ENCODE measurements at places on chromosomes 6 and 20.

GRCh38 chr6:2222275-2222842 lies 23.0 kb downstream of the GMDS start:
- peak; percentile 28 for DNase-seq

GRCh38 chr20:49505518-49505917 lies 23.1 kb upstream of the KCNB1 start:
- DNase-seq, result peak; percentile 82

- DNase-seq, result no peak
Observed at GRCh38 chr6:148697895-148698440, 48.9 kb upstream of the UST start.

GRCh38 chr6:16380220-16380809 lies 141.9 kb downstream of the GMPR start:
- no peak for DNase-seq

DNA sequence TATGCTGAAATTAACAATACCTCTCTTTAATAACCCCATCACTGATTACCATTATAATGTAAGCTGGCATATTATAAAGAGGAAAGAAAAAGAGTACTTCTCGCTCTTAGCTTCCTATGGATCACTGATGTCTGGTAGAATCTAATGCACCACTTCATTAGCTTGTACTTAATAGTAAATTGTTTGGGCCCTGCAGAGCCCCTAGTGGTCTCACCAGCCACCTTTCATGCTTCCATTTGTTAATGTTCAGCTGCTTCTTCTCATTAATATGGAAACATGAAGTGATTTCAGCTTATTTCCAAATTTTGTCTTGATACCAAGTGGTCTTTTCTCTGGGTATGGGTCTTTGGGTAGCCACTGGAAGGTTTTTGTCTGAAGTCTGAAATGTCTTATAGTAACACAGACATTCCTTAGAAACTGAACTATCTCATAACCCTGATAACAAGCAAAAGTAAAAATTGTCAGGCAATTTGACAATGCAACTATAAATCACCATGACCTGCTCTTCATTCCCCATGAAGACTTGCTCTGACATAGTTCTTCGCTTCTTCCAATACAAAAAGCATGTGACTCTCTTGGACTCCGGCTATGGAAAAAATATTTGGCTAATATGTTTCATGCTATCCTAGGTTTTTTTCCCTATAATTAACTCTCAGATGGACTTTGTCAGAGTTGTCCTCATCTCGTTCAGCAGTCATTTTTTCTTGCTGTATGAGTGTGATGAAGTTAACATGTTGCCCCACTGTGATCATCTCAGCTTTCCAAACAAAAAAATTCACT lies 395.8 kb upstream of the MARCKS start:
- DNase-seq, result no peak

DNA sequence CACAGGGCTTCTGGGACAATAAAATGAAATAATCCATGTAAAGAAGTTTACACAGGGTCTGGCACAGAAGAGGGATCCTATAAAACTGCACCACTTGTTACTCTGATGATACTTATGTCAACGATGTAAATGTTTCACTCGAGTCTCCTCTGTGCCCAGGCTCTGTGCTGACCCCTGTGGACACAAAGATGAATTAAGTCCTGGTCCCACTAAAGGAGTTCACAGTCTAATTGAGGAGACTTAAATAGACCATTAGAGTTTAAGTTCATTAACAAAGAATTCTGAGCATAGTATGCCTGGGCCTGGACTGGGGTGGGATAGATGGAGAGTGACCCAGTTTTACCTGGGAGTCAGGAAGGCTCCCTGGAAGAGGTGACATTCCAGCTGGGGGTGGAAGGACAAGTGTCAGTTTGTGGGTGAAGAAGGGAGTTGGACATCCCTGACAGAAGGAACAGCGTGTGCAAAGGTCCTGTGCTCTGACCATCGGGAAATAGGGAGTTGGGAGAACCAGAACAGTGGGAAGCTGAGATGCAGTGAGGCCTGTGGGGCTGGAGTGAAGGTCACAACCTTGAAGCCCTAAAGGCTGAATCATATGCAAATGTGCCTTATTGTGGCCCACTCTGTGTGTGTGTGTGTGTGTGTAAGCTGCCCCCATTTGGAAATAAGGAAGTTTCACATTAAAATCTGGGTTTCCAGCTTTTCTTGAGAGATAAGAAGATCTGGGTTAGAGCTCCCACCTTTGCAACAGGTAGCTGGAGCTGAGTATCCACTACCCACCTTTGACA lies 1.1 kb downstream of the OCSTAMP start:
- no peak for DNase-seq

- no peak for DNase-seq
Observed at GRCh38 chr20:19915111-19915798, 101.9 kb upstream of the NAA20 start.

- DNase-seq, result no peak
Observed at GRCh38 chr6:139872665-139873064, 498.2 kb upstream of the CITED2 start.

GRCh38 chr20:63633732-63634131 lies 6.8 kb upstream of the GMEB2 start:
- DNase-seq, result no peak

- DNase-seq, result no peak
Observed at GRCh38 chr6:4084444-4085331, 5.8 kb upstream of the FAM217A start.

DNA sequence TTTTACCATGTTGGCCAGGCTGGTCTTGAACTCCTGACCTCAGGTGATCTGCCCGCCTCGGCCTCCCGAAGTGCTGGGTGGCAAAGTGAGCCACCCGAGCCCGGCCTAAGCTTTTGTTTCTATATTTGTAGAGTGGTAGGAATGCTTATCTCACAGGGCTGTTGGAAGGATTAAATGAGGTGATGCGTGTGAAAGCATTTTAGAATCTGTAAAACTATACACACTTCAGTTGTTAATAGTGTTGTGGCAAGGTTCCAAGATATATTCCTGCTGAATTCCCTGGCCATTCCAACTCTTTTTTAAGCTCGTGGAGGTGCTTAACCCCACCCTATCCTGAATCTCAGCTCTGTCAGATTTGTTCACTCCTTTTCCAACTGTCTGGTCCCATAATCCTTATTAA lies 89.9 kb upstream of the AKIRIN2 start:
- peak; percentile 10 for DNase-seq

- DNase-seq, result no peak
Observed at GRCh38 chr20:62056975-62057374, 8.7 kb downstream of the TAF4 start.

DNA sequence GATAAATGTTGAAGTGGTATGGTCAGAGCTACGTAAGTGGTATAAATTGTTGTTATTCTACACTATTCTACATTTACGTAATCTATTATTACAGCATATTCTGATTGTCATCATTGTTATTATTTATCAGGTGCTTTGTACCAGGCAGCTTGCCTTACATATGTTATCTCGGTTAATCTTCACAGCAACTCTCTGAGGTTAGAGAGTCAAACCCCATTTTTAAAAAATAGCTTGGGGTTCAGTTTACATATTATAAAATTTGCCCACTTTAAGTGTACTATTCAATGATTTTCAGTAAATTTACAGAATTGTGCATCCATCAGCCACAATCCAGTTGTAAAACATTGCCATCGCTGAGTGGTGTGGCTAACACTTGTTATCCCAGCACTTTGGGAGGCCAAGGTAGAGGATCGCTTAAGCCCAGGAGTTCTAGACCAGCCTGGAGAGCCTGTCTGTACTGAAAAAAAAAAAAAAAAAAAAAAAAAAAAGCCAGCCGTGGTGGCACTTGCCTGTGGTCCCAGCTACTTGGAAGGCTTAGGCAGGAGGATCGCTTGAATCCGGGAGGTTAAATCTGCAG lies 35.5 kb downstream of the PPP1R16B start:
- DNase-seq, result no peak

- DNase-seq, result no peak
Observed at GRCh38 chr6:11556309-11556708, 18.8 kb downstream of the TMEM170B start.

DNA sequence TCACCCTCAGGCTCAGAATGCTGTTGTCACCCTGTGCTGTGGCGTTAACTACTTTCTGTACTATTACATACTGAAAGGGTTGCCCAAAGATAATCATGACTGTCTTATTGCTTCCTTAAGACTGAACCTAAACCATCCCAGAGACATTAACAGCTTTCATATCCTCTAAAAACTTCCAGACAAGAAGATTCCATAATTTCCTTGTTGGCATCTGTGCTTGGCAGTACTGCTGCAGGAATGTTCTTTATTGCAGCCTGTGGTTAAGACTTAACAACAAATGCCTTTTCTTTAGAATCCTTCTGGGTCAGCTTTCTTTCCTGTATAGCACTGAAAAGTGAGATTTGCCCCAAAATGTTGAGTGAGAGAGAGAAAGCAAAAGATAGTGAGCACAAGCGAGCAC lies 109.7 kb downstream of the GJA10 start:
- peak; percentile 70 for DNase-seq

DNA sequence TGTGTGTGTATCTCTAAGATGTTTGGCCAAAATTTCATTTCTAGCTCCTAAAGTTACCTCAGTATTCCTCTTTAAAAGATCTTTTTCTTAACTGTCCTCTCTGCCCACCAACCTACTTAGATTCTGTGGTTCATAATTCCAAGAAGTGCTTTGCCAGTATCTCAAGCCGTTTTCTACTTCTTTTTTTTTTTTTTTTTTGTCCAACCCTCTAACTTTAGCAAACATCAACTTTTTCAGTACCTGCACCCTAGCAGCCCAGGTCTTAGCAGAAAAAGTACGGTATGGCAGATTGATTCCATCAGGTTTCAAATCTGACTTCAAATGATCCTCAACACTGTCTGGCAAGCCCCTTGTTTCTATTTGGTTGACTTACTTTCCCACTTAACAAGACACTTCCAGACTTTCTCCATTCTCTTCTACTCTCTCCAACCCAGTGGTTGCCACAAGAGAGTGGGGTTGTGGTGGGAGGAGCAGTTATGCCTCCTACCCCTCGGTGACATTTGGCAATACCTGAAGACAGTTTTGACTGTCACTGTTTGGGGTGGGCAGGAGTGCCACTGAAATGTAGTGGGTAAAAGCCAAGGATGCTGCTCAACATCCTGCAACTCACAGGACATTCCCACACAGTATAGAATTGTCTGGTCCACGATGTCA lies 10.8 kb upstream of the MAN1A1 start:
- DNase-seq, result no peak

- no peak for DNase-seq
Observed at GRCh38 chr6:101800598-101800997, 407.1 kb downstream of the GRIK2 start.

DNA sequence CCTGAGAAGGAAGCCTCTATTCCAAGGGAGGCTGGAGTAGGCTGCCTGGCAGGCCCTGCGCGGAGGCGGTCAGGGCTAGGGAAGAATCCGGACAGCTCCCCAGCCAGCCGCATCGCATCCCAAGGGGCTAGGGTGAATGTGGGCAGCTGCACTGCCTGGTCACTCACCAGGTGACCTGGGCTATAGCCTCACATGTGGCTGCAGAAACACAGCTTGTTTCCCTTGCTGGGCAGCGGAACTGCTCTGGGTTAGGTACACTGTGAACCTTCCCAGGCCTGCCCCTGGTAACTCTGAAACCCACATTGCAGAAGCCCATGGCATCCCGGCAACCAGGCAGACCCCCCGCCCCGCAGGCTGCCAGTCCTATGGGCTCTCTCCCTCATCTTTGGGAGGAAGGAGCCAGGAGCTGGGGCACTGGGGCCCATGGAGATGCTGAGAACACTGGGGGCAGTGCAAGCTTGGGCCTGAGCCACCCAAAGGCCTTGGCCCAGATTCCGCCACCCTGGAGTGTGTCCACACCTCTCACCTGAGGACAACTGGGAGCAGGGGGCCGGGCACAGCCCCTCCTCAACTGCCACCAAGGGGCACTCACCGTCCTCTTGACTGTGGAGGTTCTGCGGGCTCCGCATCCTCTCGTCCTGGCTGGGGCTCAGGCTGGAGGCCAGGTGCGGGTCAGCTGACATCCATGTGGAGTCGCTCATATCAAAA lies 111.0 kb downstream of the NOL4L start:
- peak; percentile 31 for DNase-seq

GRCh38 chr6:79607000-79607399 lies 24.1 kb upstream of the SH3BGRL2 start:
- peak; percentile 9 for DNase-seq

DNA sequence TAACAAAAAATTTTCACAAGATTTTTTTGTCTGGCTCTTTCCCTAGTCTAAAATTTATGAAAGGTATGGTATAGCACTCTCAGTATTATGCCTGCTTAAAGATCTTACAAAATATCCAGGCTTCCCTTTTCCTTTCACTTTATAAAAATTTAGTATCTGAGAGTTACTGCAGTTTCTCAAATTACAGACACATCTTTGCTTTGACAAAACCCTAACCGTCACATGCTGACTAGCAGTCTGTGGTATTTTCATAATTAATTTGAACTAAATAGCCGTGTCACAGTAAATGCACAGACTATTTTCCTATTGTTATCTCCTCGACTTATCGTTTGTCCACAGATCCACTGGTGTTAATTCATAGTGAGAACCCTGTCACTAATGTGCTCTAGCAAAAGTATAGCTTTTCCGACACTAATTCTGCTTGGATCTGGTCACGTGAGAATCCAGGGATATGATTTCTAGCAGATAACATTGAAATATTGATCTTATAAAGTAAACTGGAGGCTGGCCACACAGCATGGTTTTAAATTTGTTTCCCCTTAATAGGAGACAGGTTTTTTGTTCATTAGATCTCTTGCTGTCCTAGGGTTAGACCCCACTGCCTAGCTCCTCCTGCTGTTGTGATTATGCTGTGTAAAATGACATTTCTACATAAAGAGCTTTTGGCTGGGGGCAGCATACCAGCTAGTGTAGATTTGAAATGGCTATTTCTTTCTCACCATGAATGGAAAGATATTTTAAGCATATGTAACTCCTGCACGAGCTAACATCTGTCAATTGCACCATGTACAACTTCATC lies 340.6 kb upstream of the SASH1 start:
- no peak for DNase-seq

GRCh38 chr20:48187851-48188250 lies 402.6 kb upstream of the SULF2 start:
- peak; percentile 94 for DNase-seq

- DNase-seq, result no peak
Observed at GRCh38 chr6:83605517-83605916, 93.2 kb downstream of the PRSS35 start.

- DNase-seq, result no peak
Observed at GRCh38 chr6:25547797-25548196, 104.2 kb upstream of the SCGN start.

- no peak for DNase-seq
Observed at GRCh38 chr6:115575285-115575684, 485.4 kb downstream of the FRK start.

GRCh38 chr6:116945809-116946208 lies 68.8 kb downstream of the RFX6 start:
- peak; percentile 6 for DNase-seq

DNA sequence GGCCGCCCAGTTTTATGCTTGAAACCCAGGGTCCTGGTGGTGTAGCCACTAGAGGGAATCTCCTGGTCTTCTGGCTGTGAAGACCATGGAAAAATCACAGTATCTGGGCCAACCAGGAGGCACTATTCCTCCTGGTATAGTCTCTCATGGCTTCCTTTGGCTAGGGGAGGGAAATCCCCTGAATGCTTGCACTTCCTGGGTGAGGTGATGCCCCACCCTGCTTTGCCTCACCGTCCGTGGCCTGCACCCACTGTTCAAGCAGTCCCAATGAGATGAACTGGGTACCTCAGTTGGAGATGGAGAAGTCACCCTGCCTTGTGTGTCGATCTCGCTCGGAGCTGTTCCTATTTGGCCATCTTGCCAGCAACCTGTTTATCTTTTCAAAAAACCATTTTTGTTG lies 10.1 kb upstream of the ZNF337 start:
- DNase-seq, result no peak
